ENCODE measurements at places on chromosomes 2 and 18. TPM values are rescaled to one million over a fixed set of nuclear protein-coding genes. Genes with fewer than 3 reads are reported as not detected.

DNA sequence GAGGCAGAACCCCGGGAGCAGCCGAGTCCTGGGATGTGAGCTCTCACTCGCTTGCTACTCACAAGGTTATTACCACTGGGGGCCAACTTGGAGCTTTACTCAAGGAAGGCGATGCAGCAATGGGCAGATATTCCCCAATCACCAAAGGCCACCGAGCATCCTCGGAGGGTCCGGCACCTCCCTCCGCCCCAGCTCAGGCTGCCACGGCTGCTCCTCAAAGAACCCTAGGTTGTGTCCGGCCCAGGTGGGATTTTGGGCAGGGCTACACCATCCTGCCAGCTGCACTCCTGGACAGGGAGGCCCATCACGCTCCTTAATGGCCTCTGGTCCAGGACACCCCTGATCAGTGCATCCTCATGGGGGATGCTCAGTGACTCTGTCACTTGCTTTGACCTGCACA lies 24.8 kb downstream of the FBLN7 start:
- no peak for ATAC-seq

Gene PLCD4
- total RNA-seq: 4.4 TPM

Gene EMILIN1
- total RNA-seq: 257 TPM

Gene NEB
- total RNA-seq: 0.47 TPM

Gene AQP12A
- total RNA-seq: not detected

Gene CACNB4
- total RNA-seq: 1.7 TPM

Gene CAPN14
- total RNA-seq: 1.7 TPM

Gene APOB
- total RNA-seq: 1.2 TPM

Gene TEKT4
- total RNA-seq: not detected

GRCh38 chr18:51639541-51639940 lies 442.1 kb upstream of the MEX3C start:
- no peak for ATAC-seq

- no peak for ATAC-seq
Observed at GRCh38 chr18:9109523-9109922, 7.0 kb downstream of the NDUFV2 start.

Gene COLEC12
- total RNA-seq: 21.2 TPM

Gene RFTN2
- total RNA-seq: 4.2 TPM

- ATAC-seq: peak; percentile 70
Observed at GRCh38 chr2:10434886-10435819, 13.0 kb downstream of the ODC1 start.

Gene SLC5A7
- 1.6 TPM for total RNA-seq

DNA sequence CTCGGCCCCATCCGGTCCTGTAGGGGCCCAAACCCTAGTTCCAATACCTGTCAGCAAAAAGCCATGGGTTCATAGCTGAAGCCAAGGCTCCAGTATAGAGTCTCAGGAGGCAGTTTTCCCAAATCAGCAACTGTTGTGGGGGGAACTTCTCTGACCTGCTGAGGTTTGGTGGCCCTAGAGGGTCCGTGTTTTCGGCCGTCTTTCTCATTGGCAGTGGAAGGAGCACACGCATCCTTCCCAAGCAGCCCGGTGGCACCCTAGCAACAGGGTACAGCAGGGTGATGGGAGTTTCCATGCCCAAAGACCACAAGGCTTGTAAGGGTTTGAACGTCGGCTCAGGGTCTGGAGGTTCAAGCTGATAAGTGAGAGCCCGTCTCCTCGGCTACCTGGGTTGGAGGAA lies 6.6 kb downstream of the FOSL2 start:
- no peak for ATAC-seq

DNA sequence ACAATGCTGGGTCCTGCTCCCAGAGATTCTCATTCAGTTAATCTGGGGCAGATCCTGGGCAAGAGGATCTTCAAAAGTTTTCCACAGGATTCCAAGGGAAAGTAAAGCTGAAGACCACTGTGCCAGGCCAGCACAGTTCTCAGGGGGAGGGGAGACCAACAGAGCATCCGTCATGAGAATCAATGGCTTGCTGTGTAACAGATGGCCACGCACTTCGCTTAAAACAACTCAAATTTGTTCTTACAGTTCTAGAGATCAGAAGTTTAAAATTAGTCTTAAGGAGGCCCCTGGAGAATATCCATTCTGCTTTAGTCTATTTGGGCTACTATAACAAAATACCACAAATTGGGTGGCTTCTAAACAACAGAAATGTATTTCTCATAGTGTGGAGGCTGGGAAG lies 17.4 kb upstream of the SEH1L start:
- no peak for ATAC-seq

Gene HOXD4
- not detected for total RNA-seq

GRCh38 chr18:62418258-62418657 lies 93.1 kb downstream of the TNFRSF11A start:
- no peak for ATAC-seq

Gene POU3F3
- total RNA-seq: 25.6 TPM

GRCh38 chr2:65345631-65346030 lies 86.8 kb downstream of the SPRED2 start:
- ATAC-seq: no peak

Gene CCL20
- total RNA-seq: 3.1 TPM

Gene CYP26B1
- 0.96 TPM for total RNA-seq

DNA sequence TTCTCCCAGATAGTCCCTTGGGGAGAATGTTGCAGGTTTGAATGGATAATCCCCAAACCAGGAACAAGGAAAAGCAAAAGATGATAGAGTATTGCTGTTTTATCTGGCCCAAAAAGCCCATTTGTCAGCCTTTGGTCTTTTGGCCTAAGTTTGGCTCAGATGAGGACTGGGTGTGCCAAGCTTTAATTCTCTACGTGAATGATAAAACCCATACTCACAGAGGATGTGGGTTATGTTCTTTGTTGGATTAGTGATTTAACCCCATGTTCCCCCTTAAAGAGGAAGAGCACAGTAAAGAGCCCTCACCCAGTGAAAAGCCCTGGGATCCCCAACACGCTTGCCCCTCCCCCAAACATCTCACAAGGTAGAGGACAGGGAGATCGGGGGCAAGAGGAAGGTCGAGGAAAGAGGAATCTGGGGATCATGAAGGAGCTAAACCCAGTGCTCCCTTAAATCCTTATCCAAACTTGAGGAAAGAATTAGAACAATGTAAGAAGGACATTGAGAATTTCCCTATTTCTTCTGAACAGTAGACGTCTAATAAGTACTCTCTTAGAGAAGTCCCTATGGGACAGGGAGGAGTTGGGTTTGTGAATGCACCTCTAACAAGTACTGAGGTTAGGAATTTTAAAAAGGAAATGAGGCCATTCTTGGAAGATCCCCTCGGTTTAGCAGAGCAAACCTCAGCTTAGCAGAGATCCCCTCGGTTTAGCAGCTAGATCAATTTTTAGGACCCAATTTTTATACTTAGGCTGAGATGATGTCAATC lies 105.0 kb downstream of the HIBCH start:
- ATAC-seq: peak; percentile 48

- ATAC-seq: no peak
Observed at GRCh38 chr2:134296301-134296700, 42.4 kb downstream of the MGAT5 start.

- ATAC-seq: no peak
Observed at GRCh38 chr2:179939259-179939658, 67.8 kb downstream of the CWC22 start.

Gene RBM44
- 1.4 TPM for total RNA-seq

Data from gastroesophageal sphincter (tissue), 4 donors.